Fibroblast of skin of left biceps (primary cell): ENCODE measurements at places on chromosomes 16 and 17.

DNA sequence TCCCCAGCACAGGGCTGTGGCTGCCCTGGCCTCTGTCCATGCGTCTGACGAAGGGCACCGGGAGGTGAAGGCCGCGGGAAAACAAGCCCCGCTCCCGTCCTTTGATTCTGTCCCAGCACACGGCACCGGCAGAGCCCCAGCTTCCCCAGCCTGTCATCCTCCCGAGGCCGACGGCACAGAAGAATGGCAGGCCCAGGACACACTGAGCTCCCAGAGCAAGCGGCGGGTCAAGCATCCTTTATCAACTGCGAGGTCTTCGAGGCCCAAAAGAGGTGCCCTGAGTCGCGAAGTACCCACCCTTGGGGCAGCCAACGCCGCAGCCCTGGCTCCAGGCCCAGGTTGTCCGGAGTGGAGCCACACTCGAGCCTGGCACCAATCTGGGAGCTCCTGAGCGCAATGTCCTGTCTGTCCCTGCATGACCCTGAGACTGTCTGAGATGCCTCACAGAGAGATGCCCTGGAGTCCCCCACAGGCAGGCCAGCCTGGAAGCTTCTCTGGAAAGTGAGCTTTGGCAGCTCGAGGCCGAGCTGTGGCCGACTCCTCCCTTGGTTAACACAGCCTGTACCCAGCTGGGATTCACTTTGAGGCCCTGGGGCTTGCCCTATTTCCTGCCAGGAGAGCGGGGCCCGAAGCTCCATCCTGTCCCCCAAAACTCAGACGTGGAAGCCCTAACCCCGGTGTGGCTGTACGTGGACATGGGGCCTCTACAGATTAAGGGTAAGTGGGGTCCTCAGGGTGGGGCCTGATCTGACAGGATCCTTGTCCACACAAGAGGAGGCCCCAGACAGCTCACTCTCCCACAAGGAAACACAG lies 23.3 kb downstream of the SLC7A5 start:
- no peak for DNase-seq

GRCh38 chr17:75931062-75931461 lies 9.8 kb downstream of the FBF1 start:
- DNase-seq, result no peak

GRCh38 chr17:56883616-56884015 lies 30.2 kb downstream of the TRIM25 start:
- no peak for DNase-seq

- DNase-seq, result no peak
Observed at GRCh38 chr16:30923554-30924075, at the start of gene FBXL19. Gene FBXL19 (plus strand): TSS chr16:30923572. CDS start chr16:30925755, 2,183 bp downstream.

DNA sequence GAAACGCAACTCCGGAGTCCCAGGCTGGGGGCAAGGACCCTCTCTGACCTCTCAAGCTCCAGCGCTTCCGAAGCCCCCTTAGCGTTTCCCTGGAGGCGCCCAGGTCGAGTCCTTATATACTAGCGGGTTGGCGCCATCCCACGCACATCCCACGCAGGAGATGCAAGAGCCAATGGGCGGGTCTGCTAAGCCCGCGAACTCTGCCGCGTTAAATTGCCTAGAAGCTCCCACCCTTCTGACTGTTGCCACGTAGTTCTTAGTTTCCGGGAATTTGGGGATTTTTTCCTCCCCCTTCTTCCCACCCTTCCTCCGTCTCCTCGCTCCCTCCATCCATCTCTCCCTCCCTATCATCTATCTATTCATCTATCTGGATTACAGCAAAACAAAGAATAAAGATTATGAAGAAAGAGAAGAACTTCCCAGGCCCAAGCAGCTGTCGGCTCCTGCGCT lies at the start of gene SLFN11:
SLFN11 (minus strand) TSS at position 88 of the 450 bp plus-strand sequence. CDS start 9,814 bp downstream, outside the sequence.
- DNase-seq, result peak; percentile 93

GRCh38 chr17:39639043-39639442 lies 2.1 kb downstream of the STARD3 start:
- DNase-seq, result no peak

DNA sequence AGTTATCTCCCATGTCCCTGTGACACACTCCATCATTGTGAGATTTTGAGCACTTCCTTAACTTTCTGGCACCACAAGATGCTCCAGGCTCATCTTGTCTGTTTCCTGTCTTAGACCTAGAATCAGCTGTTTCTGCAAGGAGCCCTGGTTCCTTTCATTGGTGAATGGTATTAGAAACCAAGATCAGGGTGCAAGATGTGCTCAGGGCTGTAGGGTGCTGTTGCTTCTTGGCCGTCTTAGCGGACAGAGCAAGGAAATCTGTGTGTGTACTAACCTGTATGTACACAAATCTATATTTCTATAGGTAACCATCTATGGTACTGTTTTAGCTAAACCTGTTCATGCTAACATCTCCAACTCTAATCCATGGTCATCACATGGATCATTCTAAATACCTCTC lies 8.1 kb upstream of the PRM1 start:
- DNase-seq, result no peak

GRCh38 chr16:50360779-50361178 lies 8.0 kb downstream of the BRD7 start:
- DNase-seq, result no peak

DNA sequence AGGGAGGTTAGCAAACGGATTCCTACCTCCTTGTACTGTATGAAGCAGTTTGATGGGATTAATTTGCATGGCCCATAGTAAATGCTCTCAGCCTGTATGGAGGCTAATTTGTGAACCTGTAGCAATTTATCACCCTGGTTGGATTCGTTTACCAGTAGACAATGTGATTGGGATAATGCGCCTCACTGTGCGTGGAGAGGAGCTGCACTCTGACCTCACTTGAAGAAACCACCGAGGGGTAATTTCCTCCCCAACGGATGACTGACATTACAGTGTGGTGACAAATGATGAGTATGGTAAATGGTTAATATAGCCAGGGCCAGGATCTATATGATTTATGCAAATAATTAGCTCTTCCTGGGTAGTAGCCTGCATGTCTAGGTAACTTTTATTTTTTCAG lies 479.1 kb upstream of the RBFOX1 start:
- DNase-seq, result no peak

DNA sequence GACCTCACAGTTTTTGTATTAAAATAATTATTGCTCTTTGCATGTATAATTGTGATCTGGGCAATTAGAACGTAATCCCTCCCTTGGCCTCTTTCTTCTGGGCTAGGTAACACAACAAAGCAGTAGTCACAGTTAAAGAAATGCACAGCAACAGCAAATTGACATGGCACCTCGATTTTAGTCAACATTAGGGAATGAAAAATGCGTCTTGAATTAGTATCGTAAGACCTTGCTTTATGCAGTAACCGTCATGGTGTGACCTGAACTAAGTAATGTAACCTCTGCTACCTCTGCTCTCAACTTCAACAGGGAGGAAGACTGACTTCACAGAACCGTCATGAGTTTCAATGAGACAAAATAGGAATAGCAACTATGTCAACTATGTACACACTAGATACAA lies 265.4 kb upstream of the MAF start:
- no peak for DNase-seq

DNA sequence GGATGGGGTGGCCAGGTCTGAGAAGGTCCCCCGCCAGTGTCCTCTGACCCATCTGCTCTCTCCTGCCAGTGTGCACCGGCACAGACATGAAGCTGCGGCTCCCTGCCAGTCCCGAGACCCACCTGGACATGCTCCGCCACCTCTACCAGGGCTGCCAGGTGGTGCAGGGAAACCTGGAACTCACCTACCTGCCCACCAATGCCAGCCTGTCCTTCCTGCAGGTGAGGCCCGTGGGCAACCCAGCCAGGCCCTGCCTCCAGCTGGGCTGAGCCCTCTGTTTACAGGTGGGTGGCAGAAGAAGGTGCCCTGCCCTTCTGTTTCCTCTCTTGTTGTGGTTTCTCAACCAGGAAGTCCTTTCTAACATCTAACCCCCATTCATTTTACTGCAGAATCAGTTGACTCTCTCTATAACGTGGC lies 7.1 kb downstream of the ERBB2 start:
- no peak for DNase-seq

DNA sequence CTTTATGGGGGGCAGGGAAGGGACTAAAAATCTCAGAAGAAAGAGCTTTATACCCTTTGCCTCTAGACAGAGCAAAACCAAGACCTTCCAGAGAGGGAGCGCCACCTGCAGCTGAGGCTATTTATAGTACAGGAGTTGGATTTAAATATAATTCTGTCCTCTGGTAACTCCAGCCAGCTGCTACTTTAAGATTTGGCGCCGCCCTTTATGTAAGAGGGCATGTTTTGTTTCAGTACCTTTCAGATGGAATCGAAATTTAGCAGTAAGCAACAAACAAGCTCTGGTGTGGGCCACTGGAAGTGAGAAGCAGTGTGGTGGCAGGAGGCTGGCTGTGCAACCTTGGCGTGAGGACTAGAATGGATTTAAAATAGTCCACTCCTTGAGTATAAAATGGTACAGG lies 5.2 kb upstream of the GUCY2D start:
- no peak for DNase-seq

GRCh38 chr17:46046957-46047356 lies 47.9 kb downstream of the STH start:
- no peak for DNase-seq

GRCh38 chr16:58031016-58031800 lies 5.7 kb downstream of the MMP15 start:
- no peak for DNase-seq

DNA sequence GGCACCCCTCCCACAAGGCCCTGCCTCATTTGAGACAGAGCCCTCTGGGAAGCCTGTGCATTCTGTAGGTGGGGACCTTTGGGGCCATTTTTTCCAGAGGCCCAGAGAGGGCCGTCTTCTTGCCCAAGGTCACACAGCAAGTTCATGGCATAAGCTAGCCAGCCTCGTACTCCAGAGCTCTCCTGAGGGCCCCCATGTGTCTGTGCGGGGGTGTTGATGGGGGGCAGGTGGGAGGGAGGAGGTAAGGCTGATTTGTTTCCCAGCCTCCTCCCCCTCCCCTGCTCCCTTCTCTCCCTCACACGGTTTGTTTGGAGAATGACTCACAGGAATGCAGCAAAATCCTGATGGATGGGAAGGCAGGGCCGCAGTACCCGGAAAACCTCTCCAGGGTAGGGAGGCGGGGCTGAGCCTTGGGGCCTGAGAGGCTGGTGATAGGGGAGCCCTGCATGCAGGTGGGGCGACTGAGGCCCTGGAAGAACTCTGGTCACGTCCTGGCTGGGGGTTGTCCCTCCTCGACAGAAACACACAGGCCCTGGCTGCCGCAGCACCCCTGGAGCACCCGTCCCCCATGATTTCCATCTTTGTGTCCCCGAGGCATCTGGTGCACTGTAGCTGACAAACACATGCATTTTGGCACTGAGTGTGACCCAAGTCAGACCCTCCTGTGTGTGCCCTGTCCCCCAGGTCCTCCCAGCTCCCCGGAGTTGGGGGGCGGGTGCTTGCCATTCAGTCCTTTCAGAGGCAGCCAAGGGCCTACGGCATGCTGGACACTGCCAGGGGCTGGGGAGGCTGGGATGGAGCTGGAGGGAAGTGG lies 29.7 kb downstream of the RAI1 start:
- peak; percentile 68 for DNase-seq

- DNase-seq, result no peak
Observed at GRCh38 chr17:41730479-41730878, 4.0 kb downstream of the HAP1 start.

- DNase-seq, result no peak
Observed at GRCh38 chr16:66701516-66701915, 5.0 kb upstream of the CMTM4 start.
